ENCODE measurements at places on chromosomes 2 and 18.
A peak's percentile ranks its signal among the peaks of the same experiment; 100 is the strongest.

DNA sequence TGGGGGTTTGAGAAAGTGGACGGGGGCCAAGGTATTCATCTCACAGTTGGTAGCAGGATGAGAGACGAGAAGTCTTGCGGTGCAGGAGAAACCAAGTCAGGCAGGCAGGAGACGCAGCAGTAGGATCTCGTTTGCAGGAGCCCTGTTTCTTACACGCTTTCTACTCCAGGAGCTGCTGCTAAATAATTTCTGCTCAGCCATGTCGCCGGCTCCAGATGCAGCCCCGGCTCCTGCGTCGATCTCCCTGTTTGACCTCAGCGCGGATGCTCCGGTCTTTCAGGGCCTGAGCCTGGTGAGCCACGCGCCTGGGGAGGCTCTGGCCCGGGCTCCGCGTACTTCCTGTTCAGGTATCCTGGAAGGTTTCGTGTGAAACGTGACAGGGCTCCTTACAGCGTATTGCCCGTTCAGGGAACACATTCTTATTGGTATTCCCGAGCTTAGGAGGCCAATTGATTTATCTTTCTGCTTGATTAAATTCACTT is 494 bp downstream of the ANKZF1 start:
- no peak for DNase-seq

- DNase-seq = no peak
These were observed 393.6 kb upstream of the ID2 start for GRCh38 chr2:8288206-8288605.

DNA sequence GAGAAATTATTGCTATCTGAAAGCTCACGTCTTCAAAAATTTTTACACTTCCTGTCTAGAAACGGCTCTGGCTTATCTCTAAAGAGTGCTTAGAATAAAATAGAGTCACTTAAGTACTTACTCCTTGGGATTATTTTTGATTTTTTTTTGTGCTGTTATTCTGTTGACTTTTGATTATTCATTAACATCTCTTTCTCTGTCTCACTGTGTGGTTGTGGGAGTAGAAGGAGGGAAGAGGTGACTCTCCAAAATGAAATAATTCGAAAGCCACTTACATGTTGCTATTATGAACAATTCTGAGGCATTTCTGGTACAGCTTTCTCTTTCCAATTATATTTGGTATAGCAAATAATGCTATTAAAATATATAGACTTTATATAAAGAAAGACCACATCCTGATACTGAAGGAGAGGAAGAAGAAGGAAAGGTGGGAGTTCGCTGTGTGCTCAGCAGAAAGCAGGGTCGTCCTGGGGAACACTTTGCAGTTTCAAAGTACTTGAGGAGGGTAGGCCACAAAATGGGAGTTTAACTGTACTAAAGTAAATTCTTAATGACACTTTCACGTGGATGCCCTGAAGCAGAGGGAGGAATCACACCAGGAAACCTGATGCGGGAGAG is 9.6 kb upstream of the MMADHC start:
- DNase-seq = no peak

DNA sequence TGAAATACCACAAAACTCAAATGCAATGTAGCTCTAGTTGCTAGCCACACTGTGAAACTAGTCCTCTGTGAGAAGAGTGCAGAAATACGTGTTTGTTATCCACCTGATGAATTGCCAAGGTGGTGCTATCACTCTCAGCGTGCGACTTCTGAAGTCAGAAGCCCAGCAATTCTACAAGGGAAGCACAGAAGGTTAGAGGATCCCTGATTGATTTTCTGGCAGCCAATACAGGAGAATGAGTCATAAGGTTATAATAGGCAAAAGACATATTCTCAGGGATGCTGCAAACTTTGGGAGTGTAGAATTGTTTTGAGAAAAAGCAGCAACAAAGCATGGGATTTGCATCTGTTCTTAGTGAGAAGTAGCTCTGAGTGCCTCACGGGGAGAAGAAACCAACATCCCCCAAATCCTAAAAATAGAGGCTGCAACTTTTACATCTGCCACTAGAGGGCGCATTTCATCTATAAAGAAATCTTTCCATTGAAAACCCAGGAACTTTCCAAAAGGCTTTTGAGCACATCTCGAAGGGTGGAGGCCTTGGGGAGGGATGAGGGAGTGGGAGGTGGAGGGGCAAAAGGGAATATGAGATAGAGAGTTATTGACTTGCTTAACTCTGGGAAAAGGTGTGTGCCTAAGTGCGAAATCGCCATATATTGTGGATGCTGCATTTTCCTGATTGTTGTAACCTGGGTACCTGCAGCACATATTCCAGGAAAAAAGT is 78.0 kb downstream of the TMEM182 start:
- peak; percentile 64 for DNase-seq

GRCh38 chr2:10305254-10305635 is 2.5 kb downstream of the HPCAL1 start:
- no peak for DNase-seq

- DNase-seq = no peak
These were observed 18.6 kb upstream of the SKA1 start for GRCh38 chr18:50356036-50356945.

- DNase-seq = no peak
These were observed 3.5 kb upstream of the KCNE4 start for GRCh38 chr2:223048519-223048918.

- no peak for DNase-seq
These were observed 91.2 kb upstream of the ARL4C start for GRCh38 chr2:234588054-234588430.

DNA sequence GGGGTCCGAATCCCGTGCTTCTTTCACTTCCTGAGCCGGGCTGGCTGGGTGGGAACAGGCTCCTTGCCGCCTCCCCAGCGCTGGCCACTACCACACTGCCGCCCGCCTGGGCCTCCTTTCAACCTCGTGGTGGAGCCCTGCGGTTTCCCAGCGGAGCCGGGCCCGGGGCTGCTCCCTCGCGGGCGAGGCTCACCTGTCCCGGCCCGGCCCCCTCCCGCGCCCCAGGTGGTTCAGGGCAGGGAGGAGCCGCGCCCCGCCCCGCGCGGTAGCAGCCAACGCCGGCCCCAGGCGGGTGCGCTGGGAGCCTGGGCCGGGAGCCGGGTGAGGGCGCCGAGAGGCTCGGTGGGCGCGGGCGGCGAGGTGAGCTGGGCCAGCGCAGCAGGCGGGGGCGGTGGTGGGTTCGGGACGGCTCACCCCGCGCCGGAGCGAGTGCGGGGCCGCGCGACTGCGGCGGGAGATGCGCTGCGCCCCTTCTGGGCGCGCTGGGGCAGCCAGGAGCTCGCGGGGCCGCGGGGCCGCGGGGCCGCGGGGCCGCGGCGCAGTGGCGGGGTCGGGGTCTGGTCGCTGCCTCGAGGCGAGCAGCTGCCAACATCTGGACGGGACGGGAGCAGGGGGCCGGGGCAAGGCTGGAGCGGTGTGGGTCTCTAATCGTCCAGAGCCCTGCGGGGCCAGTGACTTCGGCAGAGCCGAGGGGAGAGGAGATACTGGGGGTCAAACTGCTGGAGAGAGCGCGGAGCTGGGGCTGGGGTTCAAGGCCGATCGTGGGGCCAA is at the start of gene LYPD6B:
Gene LYPD6B (plus strand): TSS at position 258 of the 771 bp plus-strand sequence. CDS start 92,250 bp downstream, outside the sequence.
- DNase-seq = peak; percentile 14

DNA sequence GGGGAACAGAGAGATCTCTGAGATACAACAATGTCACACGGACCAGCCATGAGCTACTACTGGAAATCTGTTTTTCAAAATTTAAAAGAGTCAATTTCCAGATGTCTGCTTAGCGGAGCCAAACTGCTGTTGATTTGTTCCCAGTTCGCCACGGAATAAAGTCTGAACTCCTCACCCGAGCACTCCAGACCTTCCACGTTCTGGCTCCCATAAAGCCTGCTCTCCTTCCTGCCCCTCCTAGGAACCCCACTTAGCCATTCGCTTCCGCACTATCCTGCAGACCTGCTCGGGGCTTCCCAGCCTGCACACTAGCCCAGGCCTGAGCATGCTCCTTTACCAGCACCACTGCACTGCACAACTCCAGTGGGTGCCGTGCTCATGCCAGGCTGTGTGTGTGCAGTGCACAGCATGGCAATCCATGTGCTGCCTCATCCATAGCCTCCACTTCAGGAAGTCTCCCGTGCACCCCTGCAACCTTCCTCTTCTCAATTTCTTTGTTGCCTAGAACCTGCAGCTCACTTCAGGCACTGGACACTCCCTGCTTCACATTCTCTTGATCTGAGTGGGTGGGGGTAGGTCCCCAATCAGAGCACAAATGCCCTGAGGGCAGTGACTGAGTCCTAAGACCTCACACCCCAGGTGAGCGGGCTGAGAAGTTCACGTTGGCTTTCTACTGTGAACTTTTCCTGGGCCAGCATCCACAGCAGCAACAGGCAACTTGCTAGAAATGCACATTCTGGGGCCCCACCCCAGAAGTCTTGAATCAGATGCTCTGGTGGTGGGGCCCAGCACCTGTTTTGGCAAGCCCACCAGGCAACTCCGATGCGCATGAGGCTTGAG is 53.7 kb downstream of the ZBTB7C start:
- DNase-seq = no peak

DNA sequence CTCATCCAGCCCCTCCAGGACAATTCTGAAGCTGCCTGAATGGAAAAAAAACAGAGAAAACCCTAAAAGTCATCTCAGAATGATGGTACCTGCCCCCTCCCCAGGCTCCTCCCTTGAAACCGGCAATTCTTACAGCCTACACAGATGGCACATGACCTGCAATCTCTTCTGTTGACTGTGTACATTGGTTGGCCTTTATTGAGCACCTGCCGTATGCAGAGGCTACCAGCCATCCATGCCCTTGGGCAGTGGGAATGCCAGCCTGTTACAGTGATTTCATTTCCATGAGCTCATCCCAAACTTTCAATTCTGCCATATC is 57.1 kb downstream of the EMX1 start:
- DNase-seq = no peak

- DNase-seq = no peak
These were observed 73.7 kb upstream of the MAP3K20 start for GRCh38 chr2:173001664-173002604.

GRCh38 chr2:239765076-239765845 is 259.9 kb downstream of the NDUFA10 start:
- no peak for DNase-seq

- no peak for DNase-seq
These were observed 130.2 kb downstream of the MTCL1 start for GRCh38 chr18:8835521-8835953.

DNA sequence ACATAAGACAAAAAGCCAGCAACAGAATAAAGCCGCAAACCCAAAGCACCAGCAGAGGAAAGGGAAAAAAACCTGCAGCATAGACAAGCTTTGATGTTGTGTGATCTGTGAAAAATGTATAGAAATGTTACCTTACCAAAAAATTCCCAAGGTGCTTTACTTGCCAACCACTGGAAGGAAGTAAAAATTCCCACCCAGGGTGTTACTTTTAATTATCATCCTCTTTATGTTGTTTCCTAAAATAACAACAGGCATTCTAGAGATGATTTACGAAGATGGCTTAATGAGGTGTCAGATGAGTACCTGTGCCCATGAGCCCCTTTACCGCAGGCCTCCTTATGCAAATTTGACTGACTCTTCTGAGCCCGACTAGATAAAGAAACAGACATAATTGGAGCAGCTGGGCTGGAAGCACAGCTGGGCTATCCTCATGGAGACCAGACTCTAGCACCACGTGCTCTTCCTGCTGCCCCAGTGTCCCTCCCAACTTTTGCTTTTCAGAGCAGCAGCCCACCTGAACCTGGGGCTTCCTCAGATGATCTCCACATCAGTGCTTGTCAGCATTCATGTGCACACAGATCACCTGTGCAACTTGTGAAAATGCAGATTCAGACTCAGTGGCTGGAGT is 41.5 kb downstream of the SRSF7 start:
- DNase-seq = no peak

DNA sequence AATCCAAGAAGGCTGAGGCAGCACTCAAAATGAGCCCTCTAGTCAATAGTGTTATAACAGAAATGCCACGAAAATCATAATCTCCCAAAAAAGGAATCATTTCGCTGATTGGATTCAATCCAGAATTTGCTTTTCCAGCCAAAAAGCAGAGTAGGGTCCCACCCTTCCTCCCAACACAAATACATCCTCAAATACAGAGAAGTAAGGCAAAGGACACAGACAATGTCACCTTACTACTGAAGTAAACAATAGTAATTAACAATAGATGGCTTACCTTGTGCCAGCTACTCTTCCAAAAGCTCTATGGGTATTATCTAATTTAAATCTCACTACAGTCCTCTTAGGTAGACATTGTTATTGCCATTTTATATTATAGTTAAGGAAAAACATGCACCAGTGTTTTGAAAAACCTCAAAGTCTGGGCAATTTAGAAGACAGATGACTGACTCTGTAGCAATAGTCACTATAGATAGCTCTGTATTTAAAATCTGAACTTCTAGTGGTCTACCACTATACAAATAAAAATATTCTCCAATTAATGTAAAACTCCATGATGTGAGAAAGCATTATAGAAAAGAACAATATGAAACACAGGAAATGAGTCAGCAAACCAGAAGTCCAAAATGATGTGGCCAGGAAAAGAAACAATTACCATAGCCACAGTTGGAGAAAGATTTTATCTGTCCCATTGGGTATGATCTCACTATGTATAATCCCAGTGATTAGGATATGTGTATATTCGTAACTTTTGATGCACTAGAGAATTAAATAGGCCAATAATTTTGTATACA is 305.0 kb upstream of the ERBB4 start:
- DNase-seq = no peak

DNA sequence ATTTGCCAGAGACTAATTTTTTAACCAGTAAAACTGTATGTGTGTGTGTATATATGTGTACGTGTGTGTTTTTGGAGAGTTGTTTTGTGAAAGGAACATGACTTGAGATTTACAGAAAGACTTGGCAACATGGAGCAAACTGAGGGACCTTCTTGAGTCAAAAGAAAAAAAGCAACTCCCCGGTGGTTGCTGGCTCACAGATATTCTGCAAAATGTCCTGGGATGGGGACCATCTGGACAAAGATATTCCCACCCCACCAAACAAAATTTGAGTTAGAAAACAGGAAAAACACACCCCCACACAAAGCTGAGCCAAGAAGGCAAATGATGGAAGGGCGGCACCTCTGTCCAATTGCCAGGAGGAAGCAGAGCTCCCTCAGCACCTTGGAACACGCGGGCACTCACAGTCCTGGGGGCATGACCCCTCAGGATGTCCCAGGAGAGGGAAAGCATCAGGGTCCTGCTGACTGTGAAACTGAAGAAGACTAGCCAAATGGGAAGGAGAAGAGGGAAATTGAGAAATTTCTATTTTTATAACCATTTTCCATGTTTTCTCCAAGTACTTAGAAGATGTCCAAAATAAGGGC is 290.2 kb upstream of the ACVR2A start:
- no peak for DNase-seq

DNA sequence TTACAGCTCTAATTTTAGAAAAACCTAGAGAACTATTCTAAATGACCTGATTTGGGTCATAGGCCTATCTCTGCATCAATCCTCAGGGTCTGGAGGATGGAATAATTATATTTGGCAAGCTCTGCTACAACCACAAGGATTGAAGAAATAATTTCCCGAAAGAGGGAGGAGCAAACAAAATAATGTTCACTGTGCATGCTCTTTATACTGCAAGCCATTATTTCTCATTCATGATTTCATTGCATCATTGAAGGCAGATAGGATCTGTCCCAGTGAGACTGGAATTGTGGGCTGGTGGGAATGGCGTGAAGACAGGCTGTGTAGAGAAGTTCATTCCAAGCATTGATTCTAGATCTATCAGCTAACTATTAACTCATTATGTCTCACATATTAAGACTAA is 12.7 kb upstream of the MAPRE2 start:
- no peak for DNase-seq

GRCh38 chr2:2699121-2699505 is 368.0 kb upstream of the MYT1L start:
- peak; percentile 27 for DNase-seq
